Urinary bladder (tissue), 4 donors: ENCODE measurements at places on chromosomes 4 and X. TPM values are rescaled to one million over a fixed set of nuclear protein-coding genes. Genes with fewer than 3 reads are reported as not detected.

DNA sequence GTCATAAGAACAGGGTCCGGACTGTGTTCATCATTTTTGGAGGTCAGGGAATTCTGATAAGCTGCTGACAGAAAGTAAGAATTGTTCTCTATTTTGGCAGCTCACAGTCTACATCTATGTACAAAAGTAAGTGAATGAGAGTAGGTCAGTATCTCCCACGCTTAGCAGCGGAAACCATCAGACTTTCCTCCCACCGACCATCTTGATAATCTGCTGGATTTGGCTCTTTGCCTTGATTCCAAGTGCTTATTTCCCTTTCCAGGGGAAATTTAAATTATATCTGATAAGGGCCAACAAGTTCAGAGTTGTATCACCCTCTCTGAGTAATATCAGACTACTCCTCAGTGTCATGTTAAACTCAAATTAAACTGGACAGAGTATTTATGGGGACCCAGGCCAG is 118.0 kb downstream of the CAMK2D start:
- no peak for DNase-seq

DNA sequence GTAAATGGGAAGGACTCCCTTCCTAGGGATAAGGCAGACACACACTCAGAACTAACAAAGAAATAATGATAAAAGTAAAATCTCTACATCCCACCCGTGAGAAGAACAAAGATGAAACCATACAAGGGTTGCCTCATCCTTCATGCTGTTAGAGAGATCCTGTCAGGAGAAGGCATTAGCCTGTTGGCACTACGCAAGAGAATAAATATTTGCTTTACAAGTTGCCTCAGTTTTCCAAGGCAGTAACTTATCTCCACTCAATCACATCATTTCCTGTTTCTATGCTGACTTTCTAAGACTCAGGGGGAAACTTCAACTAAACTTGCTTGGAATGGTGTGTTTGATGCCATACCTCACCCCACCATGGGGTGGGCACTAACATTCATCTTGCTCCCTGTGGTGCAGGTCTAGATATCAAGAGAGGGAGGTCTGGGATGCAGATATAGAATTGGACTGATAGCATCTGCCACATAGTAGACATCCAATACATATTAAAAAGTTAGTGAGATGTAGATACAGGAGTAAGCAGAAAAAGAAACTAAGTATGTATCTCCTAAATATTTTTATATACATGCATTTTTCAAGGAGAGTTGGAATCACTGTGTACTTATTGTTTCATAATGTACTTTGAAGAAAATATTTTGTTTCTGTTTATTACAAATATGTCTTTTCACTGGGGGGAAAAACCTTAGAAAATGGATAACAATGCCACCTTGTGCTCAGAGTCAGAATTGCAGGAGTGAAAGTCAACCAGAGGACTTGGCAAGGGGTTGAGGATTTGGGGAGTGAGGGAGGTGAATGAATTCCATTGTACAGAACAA is 57.2 kb upstream of the BEX4 start:
- DNase-seq = no peak

- DNase-seq = no peak
These were observed 4.0 kb upstream of the PDGFRA start for GRCh38 chr4:54224996-54225597.

DNA sequence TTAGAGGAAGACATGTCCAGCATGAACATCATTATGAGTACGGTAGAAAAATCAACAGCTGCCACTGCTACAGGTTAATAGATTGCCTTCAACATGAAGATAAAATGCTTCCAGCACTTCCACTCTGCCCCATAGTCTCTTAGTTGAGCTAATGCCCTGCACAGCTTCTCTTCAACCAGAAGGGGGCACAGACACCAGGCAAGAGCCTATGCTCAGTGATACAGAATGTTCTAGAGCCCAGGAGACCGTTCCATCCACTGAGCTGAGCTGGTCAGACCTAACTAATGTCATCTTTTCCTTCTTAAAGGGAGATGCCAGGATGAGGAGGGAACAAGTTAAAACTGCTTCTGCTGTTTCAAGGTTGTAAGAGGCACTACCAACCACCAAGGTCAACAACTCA is 42.2 kb downstream of the SMIM10L2A start:
- DNase-seq = no peak

DNA sequence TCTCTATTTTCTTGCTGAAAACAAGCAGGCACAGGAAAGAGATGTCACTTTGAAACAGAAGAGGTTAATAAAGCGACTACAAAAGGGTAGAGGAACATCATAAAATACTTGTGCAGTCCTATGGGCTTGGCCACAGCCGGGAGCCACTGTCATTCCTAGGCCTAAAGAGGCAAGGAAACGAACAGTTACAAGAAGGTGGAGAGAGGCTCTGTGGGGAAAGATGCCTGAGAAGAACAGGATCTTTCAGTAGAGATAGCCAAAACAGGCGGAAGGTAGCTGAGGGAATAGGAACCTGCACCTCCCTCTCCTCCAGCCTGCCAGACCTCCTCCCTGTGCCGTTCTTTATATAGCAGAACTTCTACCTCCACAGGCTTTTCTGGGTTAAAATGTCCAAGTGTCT is 57.4 kb upstream of the ARSJ start:
- no peak for DNase-seq

DNA sequence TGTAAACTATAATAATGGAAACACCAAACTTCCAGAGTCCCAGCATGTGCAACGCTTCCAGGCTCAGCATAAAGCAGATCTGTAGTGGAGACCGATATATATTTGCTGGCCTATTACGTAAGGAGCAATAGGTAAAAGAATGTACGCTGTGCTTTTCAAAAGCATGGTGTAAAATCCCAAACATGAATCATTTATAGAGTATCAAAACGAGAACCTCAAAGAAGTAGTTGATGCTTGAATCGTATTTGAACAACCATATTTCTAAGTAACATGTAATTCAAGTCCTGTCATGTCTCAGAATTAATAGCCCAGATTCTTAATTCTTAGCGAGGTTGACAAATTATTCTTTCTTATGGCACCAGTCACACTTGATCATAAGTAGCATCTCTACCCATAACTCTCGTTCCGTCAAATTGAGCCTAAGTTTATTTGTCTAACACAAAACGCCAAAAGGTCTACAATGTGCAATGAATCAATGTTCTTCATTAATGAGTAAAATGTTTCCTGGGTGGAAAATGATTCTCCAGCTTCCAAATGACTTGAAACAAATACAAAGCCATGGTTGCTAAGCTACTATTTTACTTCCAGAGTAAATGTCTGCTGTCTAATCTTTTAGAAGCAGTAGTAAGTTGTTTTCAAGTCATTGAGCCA is 811.5 kb upstream of the FRG1 start:
- DNase-seq = no peak

DNA sequence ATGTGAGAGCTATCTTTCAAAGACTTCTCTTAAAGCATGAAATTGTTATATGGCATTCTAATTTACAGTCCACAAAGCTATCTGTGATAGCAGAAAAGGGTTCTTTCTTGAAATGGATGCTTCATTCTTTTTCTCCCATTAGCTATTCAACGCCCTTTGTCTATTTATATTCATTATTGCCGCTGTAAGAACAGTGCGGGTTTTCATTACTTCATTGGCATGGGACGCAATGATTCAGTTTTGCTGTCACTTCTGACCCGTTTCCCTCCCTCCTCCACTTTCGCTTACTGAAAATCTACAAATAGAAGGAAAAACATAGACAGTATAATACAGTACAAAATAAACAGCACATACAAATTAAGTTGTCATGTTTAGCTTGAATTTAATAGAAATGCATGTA is 394.6 kb downstream of the PCDH7 start:
- DNase-seq = no peak

DNA sequence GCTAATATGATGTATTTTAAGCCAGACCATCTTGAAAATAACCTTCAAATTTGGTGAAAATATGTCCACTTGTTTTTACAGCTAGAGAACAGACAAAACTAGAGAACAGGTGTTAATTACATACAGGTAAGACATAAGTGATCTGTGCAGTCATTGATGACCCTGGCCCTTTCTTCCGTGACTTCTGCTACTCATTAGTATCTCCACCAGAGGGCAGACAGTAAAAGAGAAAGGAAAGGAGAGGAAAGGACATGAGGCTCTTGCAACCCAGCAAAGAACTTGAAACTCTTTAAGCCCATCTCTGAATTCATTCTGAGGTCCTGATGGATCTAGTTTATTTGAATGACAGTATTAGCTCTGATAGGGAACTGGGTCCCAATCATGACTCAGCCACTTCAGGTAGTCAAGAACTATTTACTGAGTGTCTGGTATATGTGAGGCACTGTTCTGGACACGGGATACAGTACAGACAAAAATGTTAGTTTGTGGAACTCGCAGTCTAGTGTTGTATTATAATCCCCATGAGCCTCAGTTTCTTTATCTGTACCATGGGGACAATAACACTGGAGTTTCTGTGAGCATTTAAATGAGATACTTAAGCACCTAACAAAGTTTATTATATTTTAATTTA is 121.0 kb upstream of the TEX13D start:
- no peak for DNase-seq

DNA sequence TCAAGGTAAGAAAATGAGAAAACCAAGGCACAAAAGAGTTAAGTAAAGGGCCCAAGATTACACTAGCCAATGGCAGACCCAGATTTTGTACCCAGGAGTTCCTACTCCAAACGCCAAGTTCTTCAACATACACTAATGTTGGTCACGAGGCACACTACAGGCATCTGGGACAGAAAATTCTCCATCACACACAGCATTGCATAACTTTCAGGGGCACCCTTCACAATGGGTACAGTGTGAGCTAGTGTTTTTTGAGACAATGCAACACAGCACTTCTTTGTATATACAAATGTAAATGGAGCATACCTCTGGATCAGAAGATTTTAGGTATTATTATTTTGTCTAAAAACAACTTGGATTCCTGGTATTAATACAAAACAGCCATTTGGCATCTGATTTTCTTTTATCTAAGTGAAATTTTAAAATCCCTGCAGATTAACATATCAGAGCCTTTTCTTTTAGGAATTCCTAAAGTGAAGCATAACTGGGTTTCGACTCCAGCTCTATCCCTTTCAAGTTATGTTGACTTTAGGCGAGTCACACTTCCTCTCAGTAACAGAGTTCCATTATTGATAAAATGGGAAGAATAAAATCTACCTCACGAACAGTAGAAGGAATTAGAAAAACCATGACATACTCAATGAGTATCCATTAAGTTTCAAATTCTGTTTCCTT is 41.1 kb downstream of the ADGRA3 start:
- DNase-seq = no peak

- peak; percentile 37 for DNase-seq
These were observed 70.7 kb downstream of the DOCK11 start for GRCh38 chrX:118566359-118566758.

DNA sequence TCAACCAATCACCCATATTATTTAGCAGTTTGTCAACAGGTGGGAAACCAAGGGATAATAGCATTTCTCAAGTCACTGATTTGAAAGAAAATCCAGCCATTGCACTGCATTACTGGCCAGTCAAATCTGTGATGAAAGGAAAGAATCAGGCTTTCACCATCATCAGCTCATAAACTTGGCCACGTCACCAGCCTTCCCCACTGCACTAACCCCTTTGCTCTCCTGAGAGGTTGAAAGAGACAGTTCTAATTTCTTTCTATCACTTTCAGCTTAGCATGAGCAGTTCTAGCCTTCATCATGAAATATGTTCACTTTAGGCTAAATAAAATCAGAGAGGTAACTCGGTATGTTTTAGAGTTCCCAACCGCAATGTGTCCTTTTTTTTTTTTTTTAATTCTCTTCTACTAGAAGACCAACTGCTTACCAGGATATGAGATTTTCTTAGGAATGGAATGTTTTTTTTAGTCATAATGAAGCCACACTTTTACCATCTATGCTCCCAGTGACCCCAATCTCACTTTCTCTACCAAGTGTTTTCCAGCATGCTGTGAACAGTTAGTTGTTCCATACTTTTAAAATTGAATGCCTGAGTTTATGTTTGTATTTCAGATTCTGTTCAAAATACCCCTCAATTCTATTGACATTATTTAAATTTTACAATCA is 55.7 kb upstream of the SLC7A11 start:
- DNase-seq = no peak

GRCh38 chr4:14345356-14345775 is 656.9 kb upstream of the CPEB2 start:
- no peak for DNase-seq

DNA sequence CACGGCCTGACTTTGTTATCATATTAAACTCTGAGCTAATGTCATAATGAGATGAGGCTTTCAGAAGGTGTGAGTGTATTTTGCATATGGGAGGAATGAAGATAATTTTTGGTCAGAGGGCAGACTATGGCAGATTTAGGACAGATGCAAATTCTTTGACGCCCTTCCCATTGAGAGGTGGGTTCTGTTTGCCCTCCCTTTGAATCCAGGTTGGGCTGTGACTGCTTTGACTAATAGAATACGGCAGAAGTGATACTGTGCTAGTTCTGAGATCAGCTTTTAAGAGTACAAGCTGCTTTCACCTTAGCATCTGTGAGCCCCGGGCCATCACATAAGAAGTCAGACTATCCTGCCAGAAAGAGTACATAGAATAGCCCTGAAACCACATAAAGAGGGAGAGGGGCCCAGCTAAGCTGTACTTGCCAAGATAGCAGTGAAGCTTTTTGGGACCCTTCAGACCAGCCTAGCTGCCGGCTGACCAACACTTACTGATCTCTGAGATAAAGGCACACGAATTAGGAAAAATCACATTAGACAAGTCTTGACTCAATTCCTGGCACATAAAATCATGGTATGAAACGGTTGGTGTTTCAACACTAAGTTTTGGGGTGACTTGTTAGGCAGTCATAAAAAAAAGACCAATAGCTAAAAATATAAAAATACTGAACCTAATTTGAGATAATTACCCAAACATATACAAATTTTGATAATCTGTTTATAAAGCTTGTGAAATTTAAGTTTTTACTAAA is 166.7 kb upstream of the SH3RF1 start:
- DNase-seq = no peak

DNA sequence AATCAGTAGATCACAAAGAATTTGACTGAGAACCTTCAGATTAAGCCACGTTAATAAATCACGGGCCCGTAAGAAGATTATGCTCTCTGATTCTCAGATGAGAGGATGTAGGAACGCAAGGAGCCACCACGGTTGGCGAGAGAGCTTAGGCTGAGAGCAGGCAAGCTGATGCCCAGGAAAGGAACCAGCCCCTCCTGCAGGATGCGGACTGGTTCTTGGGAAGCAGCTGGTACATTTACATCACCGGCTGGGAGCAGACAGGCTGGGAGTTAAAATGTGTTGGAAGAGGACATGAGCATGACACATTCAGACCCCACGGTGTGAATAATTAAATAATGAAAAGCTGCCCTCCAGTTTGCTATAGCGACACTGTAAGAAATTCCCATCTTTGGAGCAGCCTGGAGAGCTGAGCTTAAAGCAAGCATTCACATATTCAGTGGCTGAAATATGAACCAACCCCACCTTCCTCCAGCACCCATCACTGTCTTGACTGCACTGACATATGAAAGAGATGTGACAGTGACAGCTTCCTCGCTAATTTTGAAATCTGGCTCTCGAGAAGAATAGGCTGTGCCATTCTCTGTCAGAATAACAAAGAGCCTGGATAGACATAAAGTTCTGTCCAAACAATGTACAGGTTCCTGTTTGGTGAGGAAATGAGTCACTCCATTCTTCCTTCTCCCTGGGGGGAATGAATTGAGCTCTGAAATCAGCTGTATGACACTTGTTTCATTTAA is 33.1 kb downstream of the LNX1 start:
- no peak for DNase-seq

- DNase-seq = no peak
These were observed 111.9 kb upstream of the MAP9 start for GRCh38 chr4:155488691-155489090.

The MTNR1A gene
- 1.9 TPM for total RNA-seq

The CLNK gene
- 1.2 TPM for total RNA-seq

The RNF128 gene
- 13.7 TPM for total RNA-seq

The ARMCX4 gene
- total RNA-seq = 28.0 TPM

The KLHL5 gene
- total RNA-seq = 95.2 TPM

The HMX1 gene
- total RNA-seq = 0.26 TPM
